ENCODE measurements at places on chromosomes 1 and 21.

DNA sequence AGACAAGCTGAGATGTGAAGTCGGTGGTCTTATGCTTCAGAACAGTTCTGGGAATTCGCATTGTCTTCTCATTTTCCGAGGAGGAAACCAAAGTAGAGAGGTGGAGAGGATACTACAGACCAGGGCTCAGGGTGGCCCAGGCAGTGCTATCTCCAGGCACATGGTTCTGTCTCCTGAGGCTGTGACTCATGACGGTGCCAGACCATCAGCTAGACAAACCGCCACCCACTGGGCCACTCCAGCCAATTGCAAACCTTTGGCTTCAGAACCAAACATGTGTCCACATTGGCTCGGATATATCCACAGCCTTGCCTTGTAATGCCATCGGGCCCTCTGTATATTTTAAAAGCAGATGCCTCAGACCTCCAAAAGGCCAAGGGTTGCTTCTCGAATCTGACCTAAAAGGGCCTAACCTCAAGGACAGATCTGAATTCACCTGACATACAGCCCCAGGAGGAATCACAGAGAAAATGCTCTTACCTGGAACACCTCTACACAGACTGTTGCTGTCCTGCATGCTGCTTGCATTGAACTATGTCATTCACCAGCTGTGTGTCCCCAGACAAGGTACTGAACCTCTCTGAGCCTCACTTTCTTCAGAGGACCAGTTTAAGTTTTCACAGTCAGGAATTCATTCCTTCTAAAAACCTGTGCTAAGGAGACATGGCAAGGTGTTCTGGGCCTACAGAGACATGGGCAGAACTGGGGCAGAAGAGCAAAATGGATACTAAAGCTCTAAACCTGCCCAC, 224.9 kb upstream of the JUN start:
- no peak for DNase-seq

DNA sequence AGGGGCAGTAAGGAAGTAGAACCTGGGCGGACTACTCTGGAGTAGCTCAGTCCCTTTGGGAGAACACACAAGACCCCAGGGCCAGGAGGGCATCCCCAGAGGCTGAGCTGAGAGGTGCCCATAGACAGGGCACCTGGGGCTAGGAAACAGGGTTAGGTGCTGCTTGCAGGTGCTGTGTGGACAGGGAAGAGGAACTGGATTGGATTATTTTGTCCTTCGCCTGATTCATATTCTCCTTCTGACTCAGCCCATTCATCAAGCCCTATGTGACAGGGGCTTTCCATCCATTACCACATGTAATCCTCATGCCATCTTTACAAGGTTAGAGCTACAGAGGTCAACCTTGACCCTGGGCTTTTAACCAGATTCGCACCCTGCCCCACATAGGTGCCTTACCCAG, 183.9 kb downstream of the C1orf94 start:
- no peak for DNase-seq

DNA sequence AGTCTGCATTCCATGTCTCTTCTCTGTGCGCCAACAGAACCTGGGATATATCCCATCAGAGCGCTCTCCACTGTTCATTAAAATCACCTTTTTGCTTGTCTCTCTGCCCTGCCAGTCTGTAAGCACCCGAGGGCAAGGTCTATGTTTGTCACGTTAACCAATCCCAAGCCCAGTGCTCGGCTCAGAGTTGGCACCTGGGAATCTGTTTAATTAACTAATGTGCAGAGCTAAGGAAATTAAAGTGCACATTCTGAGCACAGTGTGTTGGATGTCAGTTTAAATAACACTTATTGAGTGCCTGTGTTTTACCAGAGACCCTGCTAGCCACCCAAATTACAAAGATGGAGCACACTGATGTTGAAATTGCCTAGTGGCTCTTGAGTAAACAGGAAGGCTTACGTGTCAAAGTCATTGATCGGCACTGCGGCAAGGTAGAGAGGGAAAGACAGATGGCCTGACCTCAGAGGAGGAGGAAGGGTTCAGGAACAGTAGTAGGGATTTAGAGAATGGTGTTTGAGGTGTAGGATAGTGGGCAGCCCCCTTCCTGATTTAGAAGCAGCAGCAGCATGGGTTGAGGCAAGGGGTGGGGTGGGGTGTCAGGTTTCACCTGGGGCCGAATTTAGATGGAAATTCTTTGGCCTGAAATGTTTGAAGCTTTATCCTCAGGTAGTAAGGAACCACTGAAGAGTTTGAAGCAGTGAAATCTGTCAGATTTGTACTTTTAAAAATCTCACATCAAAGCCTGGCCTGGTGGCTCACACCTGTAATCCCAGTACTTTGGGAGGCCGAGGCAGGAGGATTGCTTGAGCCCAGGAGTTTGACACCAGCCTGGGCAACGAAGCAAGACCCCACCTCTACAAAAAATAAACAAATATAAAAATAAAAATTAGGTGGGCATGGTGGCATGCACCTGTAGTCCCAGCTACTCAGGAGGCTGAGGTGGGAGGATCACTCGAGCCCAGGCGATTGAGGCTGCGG, 7.7 kb downstream of the ARMH1 start:
- no peak for DNase-seq

- no peak for DNase-seq
These were observed 6.1 kb downstream of the PLPP3 start for GRCh38 chr1:56573311-56573710.

GRCh38 chr1:209157546-209158249, 425.8 kb upstream of the CAMK1G start:
- no peak for DNase-seq
